ENCODE measurements at places on chromosomes 5 and 9. TPM values are rescaled to one million over a fixed set of nuclear protein-coding genes. Genes with fewer than 3 reads are reported as not detected.

DNA sequence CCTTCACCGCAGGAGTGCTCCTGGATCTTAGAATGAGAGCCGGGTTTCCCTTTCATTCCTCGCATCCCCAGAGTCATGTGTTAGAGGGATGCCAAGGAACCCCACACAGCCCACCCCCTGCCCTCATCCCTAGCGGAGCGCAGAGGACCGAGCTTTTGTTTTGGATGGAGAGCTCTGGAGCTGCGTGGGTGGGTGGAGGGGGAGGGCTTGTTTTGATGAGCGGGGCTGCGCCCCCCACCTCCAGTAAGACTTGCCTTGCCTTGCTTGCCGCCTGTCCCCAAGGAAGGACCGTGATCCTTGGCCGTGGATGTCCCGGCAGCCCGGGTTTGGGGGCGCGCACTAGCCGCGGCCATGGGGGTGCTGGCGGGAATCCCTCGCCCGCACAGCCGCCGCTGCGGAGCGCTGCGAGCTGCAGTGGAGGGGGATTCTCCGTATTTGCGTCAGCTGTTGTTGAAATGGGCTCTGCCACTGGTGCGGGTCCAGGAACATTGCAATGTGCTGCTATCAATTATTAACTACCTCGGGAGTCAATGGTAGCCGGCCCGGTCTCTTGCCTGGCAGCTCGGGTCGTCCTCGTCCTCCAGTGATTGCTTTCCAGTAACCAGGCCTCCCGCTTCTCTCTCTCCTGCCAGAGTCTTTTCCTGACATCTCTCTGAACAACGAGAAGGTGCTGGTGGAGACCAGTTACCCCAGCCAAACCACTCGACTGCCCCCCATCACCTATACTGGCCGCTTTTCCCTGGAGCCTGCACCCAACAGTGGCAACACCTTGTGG is 1.0 kb downstream of the EGR1 start:
- peak overlapping the region; percentile 62 for H3K4me3 ChIP-seq
- H3K4me1 ChIP-seq, result peaks cover 4% of the 10 kb centered on the region
- H3K27me3 ChIP-seq, result no peaks in the 10 kb centered on the region
- peak; percentile 81 for DNase-seq
- no peaks in the 10 kb centered on the region for H3K36me3 ChIP-seq

DNA sequence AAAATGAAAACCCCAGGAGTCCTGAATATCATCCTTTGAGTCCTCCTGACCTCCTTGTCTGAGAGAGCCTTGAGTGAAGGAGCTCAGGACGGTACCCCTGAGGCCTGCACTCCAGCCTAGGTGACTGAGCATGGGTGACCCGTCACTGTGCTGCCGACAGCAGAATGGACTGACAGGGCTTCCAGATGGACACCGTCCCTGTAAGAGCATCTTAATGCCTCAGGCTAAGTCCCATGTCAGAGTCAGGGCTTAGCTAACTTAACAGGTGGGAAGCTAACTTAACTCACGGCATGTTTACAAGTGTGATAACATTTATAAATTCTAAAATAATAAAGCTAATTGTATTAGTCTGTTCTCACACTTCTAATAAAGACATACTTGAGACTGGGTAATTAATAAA is 68.3 kb downstream of the IL6ST start:
- no peaks in the 10 kb centered on the region for H3K36me3 ChIP-seq
- H3K27me3 ChIP-seq, result no peaks in the 10 kb centered on the region
- no peak overlapping the region for H3K27ac ChIP-seq
- no peak overlapping the region for H3K4me3 ChIP-seq

GRCh38 chr9:21096901-21097255 is 19.1 kb upstream of the IFNB1 start:
- H3K4me3 ChIP-seq, result no peak overlapping the region
- no peaks in the 10 kb centered on the region for H3K27me3 ChIP-seq
- no peak for DNase-seq
- H3K36me3 ChIP-seq, result no peaks in the 10 kb centered on the region
- no peak overlapping the region for H3K27ac ChIP-seq

- H3K27ac ChIP-seq, result no peak overlapping the region
- H3K36me3 ChIP-seq, result no peaks in the 10 kb centered on the region
- no peaks in the 10 kb centered on the region for H3K27me3 ChIP-seq
- no peak for DNase-seq
These were observed 13.9 kb downstream of the PCDH12 start for GRCh38 chr5:141944076-141944475.

GRCh38 chr9:132049900-132050299 is 29.8 kb downstream of the MED27 start:
- H3K27ac ChIP-seq, result no peak overlapping the region
- H3K27me3 ChIP-seq, result no peaks in the 10 kb centered on the region
- no peaks in the 10 kb centered on the region for H3K36me3 ChIP-seq
- DNase-seq, result no peak
- H3K4me1 ChIP-seq, result peaks cover 4% of the 10 kb centered on the region
- no peak overlapping the region for H3K4me3 ChIP-seq

DNA sequence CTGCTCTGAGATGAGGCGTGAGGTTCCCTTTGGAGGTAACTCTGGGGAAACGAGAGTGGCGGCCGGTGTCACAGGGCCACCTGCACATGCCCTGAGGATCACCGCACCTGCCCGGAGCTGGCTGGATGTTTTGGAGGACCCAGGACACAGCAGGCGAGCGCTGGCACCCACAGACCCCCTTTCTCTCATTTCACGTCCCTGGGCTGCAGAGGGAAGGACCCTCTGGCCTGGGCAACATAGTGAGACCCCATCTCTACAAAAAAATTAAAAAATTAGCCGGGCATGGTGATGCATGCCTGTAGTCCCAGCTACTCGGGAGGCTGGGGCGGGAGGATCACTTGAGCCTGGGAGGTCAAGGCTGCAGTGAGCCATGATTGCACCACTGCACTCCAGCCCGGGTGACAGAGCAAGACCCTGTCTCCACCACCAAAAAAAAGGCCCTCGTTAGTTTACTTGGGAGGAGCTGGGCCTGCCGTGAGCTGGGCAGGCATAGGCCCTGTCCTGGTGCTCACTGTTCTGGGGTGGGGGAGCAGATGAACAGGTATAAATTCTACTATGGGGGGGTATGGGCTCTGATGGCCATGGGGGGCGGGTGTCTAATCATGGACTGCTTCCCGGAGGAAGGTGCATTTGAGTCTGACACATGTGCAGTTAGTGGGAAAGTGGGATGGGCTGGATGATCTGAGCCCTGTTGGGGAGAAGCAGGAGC is 96.9 kb upstream of the RAPGEF1 start:
- no peaks in the 10 kb centered on the region for H3K27me3 ChIP-seq
- peak; percentile 28 for DNase-seq
- no peaks in the 10 kb centered on the region for H3K4me1 ChIP-seq
- H3K27ac ChIP-seq, result no peak overlapping the region
- no peaks in the 10 kb centered on the region for H3K36me3 ChIP-seq
- no peak overlapping the region for H3K4me3 ChIP-seq

GRCh38 chr5:31283326-31283725 is 89.8 kb downstream of the CDH6 start:
- H3K27me3 ChIP-seq, result no peaks in the 10 kb centered on the region
- H3K4me3 ChIP-seq, result no peak overlapping the region

The BTNL8 gene
- not detected for total RNA-seq
